ENCODE measurements at places on chromosomes 12 and 14.

GRCh38 chr14:104209985-104210816 lies 71.8 kb downstream of the KIF26A start:
- H3K4me1 ChIP-seq, result peaks cover 12% of the 10 kb centered on the region
- no peak for DNase-seq
- H3K27me3 ChIP-seq, result peaks cover 4% of the 10 kb centered on the region
- no peak overlapping the region for H3K4me3 ChIP-seq
- no peaks in the 10 kb centered on the region for H3K36me3 ChIP-seq

DNA sequence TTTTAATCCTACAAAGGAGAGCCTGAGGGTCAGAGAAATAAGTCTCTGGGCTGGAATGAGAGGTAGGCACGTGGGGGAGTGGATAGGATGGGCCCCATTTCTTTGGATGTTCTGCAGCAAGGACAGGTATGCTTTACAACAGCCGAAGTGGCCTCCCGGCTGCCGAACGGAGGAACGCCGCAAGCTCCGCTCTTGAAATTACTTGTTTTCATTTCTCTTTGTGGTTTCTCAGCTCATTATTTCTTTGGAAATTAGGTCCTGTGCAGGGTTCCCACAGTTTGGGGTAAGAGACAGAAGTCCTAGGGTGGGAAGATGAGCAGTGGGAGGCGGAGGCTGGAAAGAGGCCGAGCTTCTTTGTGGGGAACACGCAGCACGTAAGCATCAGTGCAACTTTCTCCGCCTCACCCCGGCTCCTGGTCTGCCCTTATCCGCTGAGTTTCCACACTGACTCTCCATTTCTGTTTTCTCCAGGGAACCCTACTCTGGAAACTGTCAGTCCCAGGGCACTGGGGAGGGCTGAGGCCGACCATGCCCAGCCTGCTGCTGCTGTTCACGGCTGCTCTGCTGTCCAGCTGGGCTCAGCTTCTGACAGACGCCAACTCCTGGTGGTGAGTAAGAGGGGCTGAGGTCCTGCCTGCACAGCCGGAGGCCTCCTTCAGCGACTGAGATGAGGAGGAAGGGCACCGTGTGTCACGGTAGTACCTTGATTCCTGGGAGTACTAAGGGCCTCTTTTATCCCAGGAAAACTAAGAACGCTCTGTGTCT lies 2.0 kb downstream of the WNT5B start:
- H3K36me3 ChIP-seq, result peaks cover 35% of the 10 kb centered on the region
- peaks cover 32% of the 10 kb centered on the region for H3K4me1 ChIP-seq
- H3K27ac ChIP-seq, result no peak overlapping the region
- peak overlapping the region; percentile 49 for H3K4me3 ChIP-seq

GRCh38 chr12:92573104-92573503 lies 129.7 kb upstream of the PLEKHG7 start:
- H3K27me3 ChIP-seq, result no peaks in the 10 kb centered on the region
- no peaks in the 10 kb centered on the region for H3K36me3 ChIP-seq
- H3K4me3 ChIP-seq, result no peak overlapping the region
- no peak overlapping the region for H3K27ac ChIP-seq
- H3K4me1 ChIP-seq, result peaks cover 6% of the 10 kb centered on the region

- H3K36me3 ChIP-seq, result no peaks in the 10 kb centered on the region
- no peak for DNase-seq
Observed at GRCh38 chr12:128004383-128004938, 262.5 kb upstream of the TMEM132C start.

- peaks cover 7% of the 10 kb centered on the region for H3K4me1 ChIP-seq
- H3K4me3 ChIP-seq, result peak overlapping the region; percentile 87
Observed at GRCh38 chr12:76028571-76029277, 2.9 kb downstream of the PHLDA1 start.

DNA sequence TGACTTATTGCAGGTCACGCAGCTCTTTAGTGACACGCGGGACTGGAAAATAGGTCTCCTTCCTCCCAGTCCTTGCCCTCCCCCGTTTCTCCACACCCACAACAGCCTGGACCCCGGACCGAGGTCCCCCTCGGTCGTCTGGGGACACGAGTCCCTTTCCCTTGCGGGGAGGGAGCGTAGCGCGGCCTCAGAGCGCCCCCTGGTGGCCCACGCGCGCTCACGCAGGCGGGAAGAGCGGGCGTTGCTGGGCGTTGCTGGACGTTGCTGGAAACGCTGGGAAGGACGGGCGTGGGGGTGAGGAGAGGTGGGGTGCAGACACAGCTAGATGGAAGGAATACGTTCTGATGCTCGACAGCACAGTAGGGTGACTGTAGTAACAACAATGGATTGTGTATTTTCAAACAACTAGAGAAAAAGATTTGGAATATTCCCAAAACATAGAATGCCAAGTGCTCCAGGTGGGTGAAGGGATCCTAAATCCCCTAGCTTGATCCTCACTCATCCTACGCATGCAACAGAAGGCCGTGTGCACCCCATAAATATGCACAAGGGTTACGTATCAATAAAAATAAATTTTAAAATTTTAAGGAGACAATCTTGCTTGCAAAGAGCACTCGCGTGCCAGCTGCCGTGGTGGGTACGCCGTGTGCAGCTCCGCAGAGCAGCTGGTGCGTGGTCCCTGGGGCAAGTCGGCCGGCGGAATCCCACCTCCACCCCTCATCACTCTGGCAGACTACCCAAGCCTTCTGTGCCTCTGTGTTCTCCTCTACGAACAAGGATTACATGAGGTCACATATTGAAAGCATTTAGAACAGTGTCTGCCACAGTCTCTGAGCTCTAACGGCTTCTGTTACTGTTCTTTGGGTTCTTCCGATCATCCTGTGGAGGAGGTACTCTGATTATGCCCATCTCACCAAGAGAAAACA lies 87.4 kb downstream of the B4GALNT3 start:
- no peak overlapping the region for H3K4me3 ChIP-seq
- peaks cover 36% of the 10 kb centered on the region for H3K4me1 ChIP-seq
- no peaks in the 10 kb centered on the region for H3K36me3 ChIP-seq
- peak; percentile 64 for DNase-seq
- peaks cover 2% of the 10 kb centered on the region for H3K27me3 ChIP-seq
- H3K27ac ChIP-seq, result no peak overlapping the region

DNA sequence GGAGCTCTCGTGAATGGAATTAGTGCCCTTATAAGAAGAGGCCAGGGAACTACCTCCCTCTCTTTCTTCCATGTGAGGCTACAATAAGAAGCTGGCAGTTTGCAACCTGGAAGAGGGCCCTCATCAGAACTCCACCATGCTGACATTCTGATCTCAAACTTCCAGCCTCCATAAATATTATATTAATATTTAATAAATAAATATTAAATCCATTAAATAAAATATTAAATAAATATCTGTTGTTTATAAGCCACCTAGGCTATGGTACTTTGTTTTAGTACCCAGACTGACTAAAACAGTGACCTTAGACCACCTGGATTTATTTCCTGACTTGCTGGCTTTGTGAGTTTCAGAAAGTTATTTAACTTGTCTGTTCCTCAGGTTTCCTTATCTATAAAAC lies 49.9 kb downstream of the ZNF641 start:
- H3K27me3 ChIP-seq, result peaks cover 5% of the 10 kb centered on the region
- H3K4me1 ChIP-seq, result no peaks in the 10 kb centered on the region
- H3K36me3 ChIP-seq, result no peaks in the 10 kb centered on the region
- no peak overlapping the region for H3K4me3 ChIP-seq
- H3K27ac ChIP-seq, result no peak overlapping the region
- DNase-seq, result no peak

DNA sequence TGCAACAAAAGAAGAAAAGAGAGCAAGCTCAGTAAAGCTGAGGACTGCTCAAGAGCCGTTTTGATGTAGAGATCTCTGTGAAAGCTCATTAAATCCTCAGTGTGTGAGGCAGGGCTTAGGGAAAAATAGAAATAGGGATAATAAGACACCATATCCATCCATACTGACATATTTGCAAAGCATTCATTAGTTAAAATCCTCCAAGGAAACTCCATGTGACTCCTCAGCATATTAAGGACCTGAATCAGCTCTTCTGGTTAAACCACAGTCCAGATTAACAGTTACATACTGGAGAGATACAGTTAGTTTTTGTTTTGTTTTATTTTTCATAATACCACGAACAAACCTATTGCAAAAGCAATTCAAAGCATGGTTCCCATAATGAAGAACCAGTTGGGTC lies 288.2 kb downstream of the PAWR start:
- DNase-seq, result no peak
- no peak overlapping the region for H3K27ac ChIP-seq
- no peaks in the 10 kb centered on the region for H3K36me3 ChIP-seq
- no peak overlapping the region for H3K4me3 ChIP-seq
- H3K27me3 ChIP-seq, result no peaks in the 10 kb centered on the region

GRCh38 chr12:89472508-89472907 lies 52.1 kb downstream of the GALNT4 start:
- H3K4me1 ChIP-seq, result no peaks in the 10 kb centered on the region
- H3K36me3 ChIP-seq, result no peaks in the 10 kb centered on the region
- H3K4me3 ChIP-seq, result no peak overlapping the region
- H3K27ac ChIP-seq, result no peak overlapping the region
- H3K27me3 ChIP-seq, result no peaks in the 10 kb centered on the region

DNA sequence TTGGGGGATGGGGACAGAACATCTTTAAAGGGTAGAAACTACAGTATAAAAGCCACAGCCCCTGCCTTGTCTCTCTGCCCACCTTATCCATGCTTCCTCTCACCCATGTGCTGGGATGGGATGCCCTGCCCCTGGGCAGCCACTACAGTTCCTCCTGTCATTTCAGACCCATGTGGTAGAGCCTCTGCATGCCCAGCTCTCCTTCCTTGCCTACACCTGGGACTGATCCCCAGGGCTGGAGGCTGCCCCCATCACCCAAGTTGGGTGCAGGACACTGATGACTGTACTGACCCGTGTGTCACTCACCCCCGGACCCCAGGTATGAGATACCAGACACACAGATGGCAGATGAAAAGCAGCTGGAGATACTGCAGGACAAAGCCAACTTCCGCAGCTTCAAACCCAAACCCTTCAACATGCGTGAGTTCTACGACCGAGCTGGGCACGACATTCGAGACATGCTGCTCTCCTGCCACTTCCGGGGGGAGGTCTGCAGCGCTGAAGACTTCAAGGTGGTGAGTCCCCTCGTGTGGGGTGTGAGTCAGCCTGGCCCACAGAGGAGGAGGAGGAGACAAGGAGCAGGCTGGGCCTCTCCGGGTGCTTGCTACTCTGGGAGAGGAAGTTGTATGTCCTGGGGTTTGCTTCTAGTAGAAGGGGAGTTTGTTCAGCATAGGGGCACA lies 2.2 kb downstream of the ASIC1 start:
- no peak overlapping the region for H3K4me3 ChIP-seq
- H3K27me3 ChIP-seq, result peaks cover 35% of the 10 kb centered on the region
- peaks cover 50% of the 10 kb centered on the region for H3K4me1 ChIP-seq
- H3K27ac ChIP-seq, result no peak overlapping the region
- peaks cover 4% of the 10 kb centered on the region for H3K36me3 ChIP-seq

DNA sequence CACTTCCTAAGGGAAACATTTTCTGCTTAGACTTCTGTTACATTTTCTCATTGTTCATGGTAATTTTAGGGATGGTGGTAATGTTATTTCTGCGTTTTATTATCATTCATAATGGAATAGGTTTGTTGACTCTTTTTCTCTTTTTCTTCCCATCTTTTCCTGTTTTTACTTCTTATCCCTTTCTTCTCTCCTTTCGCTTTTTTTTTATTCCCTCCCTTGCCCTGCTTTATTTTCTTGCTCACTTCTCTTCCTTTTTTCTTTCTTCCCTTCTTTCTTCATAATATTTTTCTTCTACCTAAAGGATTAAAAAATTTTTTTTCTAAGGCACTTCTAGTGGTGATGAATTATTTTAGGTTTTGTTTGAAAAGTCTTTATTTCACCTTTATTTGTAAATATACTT lies 45.6 kb downstream of the CNOT2 start:
- H3K4me3 ChIP-seq, result no peak overlapping the region
- H3K4me1 ChIP-seq, result peaks cover 2% of the 10 kb centered on the region
- no peak for DNase-seq
- H3K27ac ChIP-seq, result no peak overlapping the region
- H3K36me3 ChIP-seq, result peaks cover 8% of the 10 kb centered on the region
- H3K27me3 ChIP-seq, result no peaks in the 10 kb centered on the region

DNA sequence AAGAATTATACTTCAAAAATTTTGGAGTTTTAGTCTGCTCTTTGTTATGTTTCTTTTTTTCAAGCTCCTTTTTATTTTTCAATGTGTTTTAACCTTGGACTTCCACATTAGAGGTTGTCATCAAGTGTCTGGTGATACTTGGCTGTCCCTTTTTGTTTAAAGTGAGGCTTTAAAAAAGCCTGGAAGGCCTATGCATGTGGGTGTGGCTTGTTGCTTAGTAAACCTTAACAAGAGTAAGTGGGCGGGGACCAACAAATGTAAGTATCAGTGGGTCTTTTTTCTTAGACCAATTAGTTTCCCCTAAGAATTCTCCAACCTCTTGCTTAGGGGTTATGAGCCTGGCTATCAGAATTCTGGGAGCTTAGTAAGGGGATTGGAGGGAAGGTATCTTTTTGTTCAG lies 26.4 kb downstream of the HCFC2 start:
- no peaks in the 10 kb centered on the region for H3K4me1 ChIP-seq
- peaks cover 37% of the 10 kb centered on the region for H3K36me3 ChIP-seq
- DNase-seq, result no peak
- H3K4me3 ChIP-seq, result no peak overlapping the region
- no peaks in the 10 kb centered on the region for H3K27me3 ChIP-seq

GRCh38 chr14:22152161-22152870 lies 436.7 kb downstream of the DAD1 start:
- no peaks in the 10 kb centered on the region for H3K27me3 ChIP-seq
- H3K4me1 ChIP-seq, result no peaks in the 10 kb centered on the region
- no peak for DNase-seq
- no peak overlapping the region for H3K4me3 ChIP-seq
- no peak overlapping the region for H3K27ac ChIP-seq

DNA sequence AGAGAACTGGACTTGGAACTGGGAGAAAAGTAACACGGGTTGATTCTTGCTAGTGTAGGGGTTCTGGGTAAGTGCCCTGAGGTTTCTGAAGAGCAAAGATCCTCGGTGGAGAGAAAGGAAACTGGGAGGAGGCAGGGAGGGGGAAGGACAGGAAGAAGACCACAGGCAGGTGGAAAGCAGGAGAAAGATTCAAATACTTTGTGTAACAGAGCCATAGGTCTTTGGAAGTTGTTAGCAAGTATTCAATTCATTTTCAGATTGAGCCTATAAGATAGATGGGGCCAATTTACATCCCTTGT lies 1.3 kb downstream of the PNP start:
- no peak overlapping the region for H3K4me3 ChIP-seq
- H3K27ac ChIP-seq, result no peak overlapping the region
- peaks cover 17% of the 10 kb centered on the region for H3K4me1 ChIP-seq
- DNase-seq, result no peak
- peaks cover 12% of the 10 kb centered on the region for H3K27me3 ChIP-seq
- peaks cover 2% of the 10 kb centered on the region for H3K36me3 ChIP-seq
